ENCODE measurements at places on chromosomes 4 and X. TPM values are rescaled to one million over a fixed set of nuclear protein-coding genes. Genes with fewer than 3 reads are reported as not detected.

- H3K36me3 ChIP-seq: no peaks in the 10 kb centered on the region
- H3K27ac ChIP-seq: no peak overlapping the region
- no peak overlapping the region for H3K4me3 ChIP-seq
- no peaks in the 10 kb centered on the region for H3K27me3 ChIP-seq
- H3K4me1 ChIP-seq: no peaks in the 10 kb centered on the region
- DNase-seq: no peak
Measured at GRCh38 chrX:137363559-137363958, 202.4 kb upstream of the ZIC3 start.

- H3K27ac ChIP-seq: no peak overlapping the region
- no peak for DNase-seq
- H3K36me3 ChIP-seq: peaks cover 2% of the 10 kb centered on the region
- no peak overlapping the region for H3K4me3 ChIP-seq
- H3K4me1 ChIP-seq: peaks cover 3% of the 10 kb centered on the region
Measured at GRCh38 chr4:145130788-145131399, 32.8 kb downstream of the ABCE1 start.

- no peak overlapping the region for H3K4me3 ChIP-seq
- H3K27ac ChIP-seq: no peak overlapping the region
- no peak for DNase-seq
- H3K36me3 ChIP-seq: no peaks in the 10 kb centered on the region
Measured at GRCh38 chr4:86376850-86377249, 17.0 kb upstream of the MAPK10 start.

DNA sequence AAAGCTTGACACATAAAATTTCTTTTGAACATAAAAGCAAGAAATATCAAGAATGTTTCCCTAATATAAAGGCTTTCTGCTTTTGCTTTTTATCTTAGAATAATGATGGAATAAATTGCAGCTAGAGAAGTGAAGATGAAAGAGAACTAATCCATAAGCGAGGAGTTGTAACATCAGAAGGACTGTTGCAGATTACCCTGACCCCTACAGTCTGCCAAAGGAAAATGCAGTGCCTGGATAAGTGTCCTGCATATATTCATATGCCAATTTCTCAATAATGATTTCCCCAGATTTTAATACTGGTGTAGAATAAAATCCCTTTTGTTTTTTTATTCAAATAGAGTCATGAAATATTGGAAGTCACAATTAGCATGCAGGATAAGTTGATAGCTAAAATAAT, 115.9 kb downstream of the MAGEC2 start:
- no peak overlapping the region for H3K27ac ChIP-seq
- H3K4me3 ChIP-seq: no peak overlapping the region
- no peak for DNase-seq

DNA sequence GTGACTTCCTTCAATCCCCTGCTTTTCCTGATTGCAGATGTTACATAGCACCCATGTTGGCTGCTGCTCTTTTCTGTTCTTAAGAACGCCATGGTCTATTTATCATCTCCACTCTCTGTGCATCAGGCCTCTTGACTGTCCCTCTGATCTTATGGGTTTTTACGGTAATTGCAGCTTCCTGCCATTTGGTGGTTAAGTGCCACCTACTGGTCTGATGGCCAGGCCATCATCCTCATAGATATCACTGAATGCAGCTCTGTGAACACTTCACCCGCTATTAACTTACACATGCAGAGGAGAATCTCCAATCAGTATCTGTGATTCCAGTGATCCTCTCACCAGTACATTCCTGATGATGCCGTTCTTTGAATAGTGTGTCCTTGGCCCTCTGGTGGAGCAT, 382.4 kb downstream of the TRAM1L1 start:
- no peaks in the 10 kb centered on the region for H3K4me1 ChIP-seq
- DNase-seq: no peak
- H3K36me3 ChIP-seq: no peaks in the 10 kb centered on the region

DNA sequence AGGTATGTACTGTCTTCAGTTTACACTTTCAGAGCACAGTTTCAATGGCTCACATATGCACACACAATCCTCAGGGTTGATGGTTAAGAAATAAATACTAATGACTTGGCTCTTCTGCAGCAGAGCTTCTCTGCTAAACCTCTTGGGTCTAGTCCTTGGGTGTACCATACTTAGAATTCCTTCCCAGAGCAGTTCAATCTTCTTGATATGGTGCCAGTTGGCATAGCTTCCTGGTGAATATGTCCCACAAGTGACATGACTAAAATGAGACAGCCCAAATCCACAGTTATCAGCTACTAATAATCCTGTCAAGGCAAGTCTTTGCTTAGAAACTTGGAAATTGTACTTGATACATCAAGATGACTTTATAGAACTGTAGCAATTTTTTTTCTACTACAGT, 654.4 kb downstream of the IQCM start:
- DNase-seq: no peak
- H3K36me3 ChIP-seq: no peaks in the 10 kb centered on the region
- H3K27ac ChIP-seq: no peak overlapping the region
- no peaks in the 10 kb centered on the region for H3K4me1 ChIP-seq
- no peak overlapping the region for H3K4me3 ChIP-seq
- H3K27me3 ChIP-seq: no peaks in the 10 kb centered on the region

DNA sequence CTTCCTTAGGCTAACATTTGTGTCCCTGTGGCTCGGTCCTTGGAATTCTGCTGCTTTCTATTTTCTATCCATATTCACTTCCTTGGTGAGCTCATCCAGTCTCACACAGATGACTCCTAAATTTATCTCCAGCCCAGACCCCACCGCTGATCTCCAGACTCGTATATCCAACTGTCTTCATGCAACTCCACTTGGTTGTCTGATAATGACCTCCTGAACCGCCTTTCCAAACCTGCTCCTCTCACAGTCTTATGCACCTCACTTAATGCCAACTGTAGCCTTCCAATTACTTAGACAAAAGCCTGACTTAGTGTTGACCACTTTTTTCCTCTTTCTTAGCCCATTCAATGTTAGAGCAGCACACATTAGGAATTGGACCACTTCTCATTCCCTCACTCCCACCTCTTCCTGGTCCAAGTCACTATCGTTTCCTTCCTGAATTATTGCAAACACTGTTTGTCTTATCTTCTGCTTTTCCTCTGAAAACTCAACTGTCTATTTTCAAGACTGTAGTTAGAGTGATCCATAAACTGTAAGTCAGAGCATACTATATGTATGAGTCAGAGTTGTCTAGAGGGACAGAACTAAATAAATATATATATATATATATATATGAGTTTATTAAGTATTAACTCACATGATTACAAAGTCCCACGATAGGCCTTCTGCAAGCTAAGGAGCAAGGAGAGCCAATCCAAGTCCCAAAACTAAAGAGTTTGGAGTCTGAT, 292.5 kb downstream of the UNC5C start:
- no peak overlapping the region for H3K4me3 ChIP-seq
- H3K27ac ChIP-seq: no peak overlapping the region
- no peaks in the 10 kb centered on the region for H3K27me3 ChIP-seq
- H3K36me3 ChIP-seq: no peaks in the 10 kb centered on the region
- H3K4me1 ChIP-seq: no peaks in the 10 kb centered on the region
- no peak for DNase-seq

- DNase-seq: no peak
- H3K27ac ChIP-seq: no peak overlapping the region
- no peak overlapping the region for H3K4me3 ChIP-seq
- no peaks in the 10 kb centered on the region for H3K36me3 ChIP-seq
- H3K4me1 ChIP-seq: no peaks in the 10 kb centered on the region
Measured at GRCh38 chr4:54384563-54384962, 155.5 kb downstream of the PDGFRA start.

The MAGED1 gene
- polyA plus RNA-seq: 44.8 TPM

GRCh38 chrX:72258174-72258573, 18.9 kb downstream of the RPS4X start:
- H3K27ac ChIP-seq: no peak overlapping the region
- no peaks in the 10 kb centered on the region for H3K27me3 ChIP-seq
- H3K4me1 ChIP-seq: no peaks in the 10 kb centered on the region
- DNase-seq: no peak
- H3K36me3 ChIP-seq: no peaks in the 10 kb centered on the region

DNA sequence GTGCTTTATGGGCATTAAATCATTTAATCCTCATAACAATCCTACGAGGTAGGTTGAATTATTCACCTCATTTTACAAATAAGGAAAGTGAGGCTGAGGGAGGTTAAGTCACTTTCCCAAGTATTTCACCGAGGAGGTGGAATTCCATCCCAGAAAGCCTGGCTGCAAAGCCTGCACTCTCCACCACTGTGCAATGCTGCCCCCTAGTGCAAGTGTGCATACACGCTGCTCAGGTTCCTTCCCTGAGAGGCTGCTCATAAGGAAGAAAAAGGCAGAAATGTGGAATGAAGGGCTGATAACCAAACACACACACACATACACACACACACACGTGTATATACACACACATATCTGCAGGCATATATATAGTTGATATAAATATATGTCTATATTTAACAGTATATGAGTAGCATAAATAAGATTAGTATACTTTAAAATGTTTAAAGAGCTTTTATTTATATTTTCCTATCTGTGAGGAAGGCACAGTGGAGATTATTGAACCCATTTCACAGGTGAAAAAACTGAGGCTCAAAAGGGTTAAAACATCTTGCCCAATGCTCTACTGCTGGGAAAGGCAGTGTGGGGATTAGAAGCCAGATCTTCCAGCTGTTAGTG, 714.5 kb upstream of the TENM3 start:
- no peaks in the 10 kb centered on the region for H3K4me1 ChIP-seq
- H3K27ac ChIP-seq: no peak overlapping the region
- no peaks in the 10 kb centered on the region for H3K27me3 ChIP-seq
- H3K4me3 ChIP-seq: no peak overlapping the region
- peak; percentile 64 for DNase-seq
- no peaks in the 10 kb centered on the region for H3K36me3 ChIP-seq

The LIMCH1 gene
- polyA plus RNA-seq: 7.0 TPM

GRCh38 chr4:96099031-96099430, 259.1 kb downstream of the PDHA2 start:
- no peaks in the 10 kb centered on the region for H3K36me3 ChIP-seq
- H3K4me3 ChIP-seq: no peak overlapping the region
- no peaks in the 10 kb centered on the region for H3K27me3 ChIP-seq
- DNase-seq: no peak

DNA sequence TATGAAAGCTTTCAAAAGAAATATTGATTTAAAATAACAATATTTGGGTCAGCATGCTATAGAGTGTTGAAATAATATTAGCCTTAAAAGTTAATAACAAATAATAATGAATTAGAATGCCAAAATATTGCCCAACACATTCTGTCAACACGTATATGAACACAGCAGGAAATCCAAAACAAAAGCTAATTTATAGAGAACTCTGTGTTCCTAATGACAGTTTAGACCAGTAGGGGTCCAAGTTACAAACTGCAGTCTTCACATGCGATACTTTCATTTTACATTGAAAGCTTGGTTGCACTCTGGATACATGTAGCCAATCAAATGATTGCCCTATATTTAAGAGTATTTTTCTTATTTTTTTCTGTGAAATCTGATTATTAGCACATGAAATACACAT, 274.4 kb downstream of the DCTD start:
- H3K27me3 ChIP-seq: no peaks in the 10 kb centered on the region
- H3K4me1 ChIP-seq: no peaks in the 10 kb centered on the region
- no peak overlapping the region for H3K27ac ChIP-seq

DNA sequence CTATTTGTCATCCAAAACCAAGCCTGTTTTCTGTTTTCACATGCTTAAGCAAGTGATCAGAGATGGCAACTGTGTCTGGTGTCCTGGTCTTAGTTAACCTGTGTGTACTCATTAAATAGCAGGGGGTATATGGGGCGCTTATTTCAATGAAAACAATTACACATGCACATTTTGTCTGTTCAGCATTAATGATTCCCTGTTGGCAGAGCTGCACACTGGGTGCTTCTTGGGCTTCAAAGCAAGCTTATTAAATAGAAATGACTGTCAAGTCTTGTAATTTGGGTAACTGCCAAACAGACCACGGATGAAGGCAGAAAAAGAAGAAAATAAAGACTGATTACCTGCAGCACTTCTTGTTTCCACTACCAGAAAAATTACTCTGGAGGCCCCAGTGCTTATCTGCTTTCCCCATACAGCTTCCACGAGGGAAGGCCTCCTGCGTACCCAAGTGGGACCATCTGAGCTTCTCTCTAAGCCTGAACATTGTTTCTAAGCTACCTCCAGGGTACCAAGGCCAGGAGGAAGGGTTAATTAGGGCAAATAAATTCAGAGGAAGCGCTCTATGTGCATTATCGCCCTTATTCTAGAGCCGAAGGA, 107.2 kb upstream of the TBL1X start:
- H3K27ac ChIP-seq: no peak overlapping the region
- no peaks in the 10 kb centered on the region for H3K36me3 ChIP-seq
- H3K27me3 ChIP-seq: no peaks in the 10 kb centered on the region
- no peaks in the 10 kb centered on the region for H3K4me1 ChIP-seq
- DNase-seq: no peak

GRCh38 chr4:156665780-156666366, 305.7 kb downstream of the PDGFC start:
- no peaks in the 10 kb centered on the region for H3K36me3 ChIP-seq
- H3K4me3 ChIP-seq: no peak overlapping the region
- H3K4me1 ChIP-seq: no peaks in the 10 kb centered on the region
- DNase-seq: no peak
- H3K27me3 ChIP-seq: no peaks in the 10 kb centered on the region

GRCh38 chr4:151489462-151490203, 80.7 kb downstream of the FHIP1A start:
- H3K27ac ChIP-seq: no peak overlapping the region
- H3K4me1 ChIP-seq: peaks cover 4% of the 10 kb centered on the region
- DNase-seq: no peak
- H3K4me3 ChIP-seq: no peak overlapping the region

DNA sequence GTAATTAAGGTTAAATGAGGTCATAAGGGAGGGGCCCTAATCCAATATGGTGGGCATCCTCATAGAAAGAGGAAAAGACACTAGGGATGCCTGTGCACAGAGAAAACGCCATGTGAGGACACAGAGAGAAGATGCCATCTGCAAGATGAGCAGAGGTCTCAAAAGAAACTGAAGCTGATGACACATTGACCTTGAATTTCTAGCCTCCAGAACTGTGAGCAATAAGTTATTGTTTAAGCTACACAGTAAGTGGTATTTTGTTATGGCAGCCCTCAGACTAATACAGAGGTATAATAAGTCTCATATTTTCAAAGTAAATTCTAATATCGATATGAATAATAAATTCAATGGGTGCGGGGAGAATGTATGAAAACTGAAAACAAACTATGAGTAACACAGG, 169.9 kb downstream of the UGT8 start:
- H3K27me3 ChIP-seq: no peaks in the 10 kb centered on the region
- no peaks in the 10 kb centered on the region for H3K4me1 ChIP-seq
- H3K36me3 ChIP-seq: no peaks in the 10 kb centered on the region
- no peak overlapping the region for H3K27ac ChIP-seq
- H3K4me3 ChIP-seq: no peak overlapping the region

DNA sequence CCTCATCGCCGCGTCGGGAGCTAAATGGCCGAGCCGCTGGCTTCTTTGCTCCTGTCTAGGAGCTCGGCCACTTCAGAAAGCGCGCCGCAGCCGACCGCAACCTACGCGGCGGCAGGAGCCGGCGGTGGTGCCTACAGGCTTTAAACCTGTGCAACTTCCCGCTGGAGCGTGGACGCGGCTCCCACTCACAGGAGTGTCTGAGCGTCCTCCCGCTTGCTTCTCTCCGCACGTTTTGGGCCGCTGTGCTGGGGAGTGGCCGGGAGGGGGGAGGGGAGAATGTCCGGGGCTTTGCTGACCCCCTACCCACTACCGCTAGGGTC, 1.0 kb downstream of the NHSL2 start:
- H3K27ac ChIP-seq: no peak overlapping the region
- H3K4me3 ChIP-seq: peak overlapping the region; percentile 47
- no peak for DNase-seq
- H3K4me1 ChIP-seq: peaks cover 3% of the 10 kb centered on the region
- H3K36me3 ChIP-seq: no peaks in the 10 kb centered on the region
- H3K27me3 ChIP-seq: no peaks in the 10 kb centered on the region

All from liver (tissue), 10 donors.